ENCODE measurements at places on chromosomes 12 and 14.

DNA sequence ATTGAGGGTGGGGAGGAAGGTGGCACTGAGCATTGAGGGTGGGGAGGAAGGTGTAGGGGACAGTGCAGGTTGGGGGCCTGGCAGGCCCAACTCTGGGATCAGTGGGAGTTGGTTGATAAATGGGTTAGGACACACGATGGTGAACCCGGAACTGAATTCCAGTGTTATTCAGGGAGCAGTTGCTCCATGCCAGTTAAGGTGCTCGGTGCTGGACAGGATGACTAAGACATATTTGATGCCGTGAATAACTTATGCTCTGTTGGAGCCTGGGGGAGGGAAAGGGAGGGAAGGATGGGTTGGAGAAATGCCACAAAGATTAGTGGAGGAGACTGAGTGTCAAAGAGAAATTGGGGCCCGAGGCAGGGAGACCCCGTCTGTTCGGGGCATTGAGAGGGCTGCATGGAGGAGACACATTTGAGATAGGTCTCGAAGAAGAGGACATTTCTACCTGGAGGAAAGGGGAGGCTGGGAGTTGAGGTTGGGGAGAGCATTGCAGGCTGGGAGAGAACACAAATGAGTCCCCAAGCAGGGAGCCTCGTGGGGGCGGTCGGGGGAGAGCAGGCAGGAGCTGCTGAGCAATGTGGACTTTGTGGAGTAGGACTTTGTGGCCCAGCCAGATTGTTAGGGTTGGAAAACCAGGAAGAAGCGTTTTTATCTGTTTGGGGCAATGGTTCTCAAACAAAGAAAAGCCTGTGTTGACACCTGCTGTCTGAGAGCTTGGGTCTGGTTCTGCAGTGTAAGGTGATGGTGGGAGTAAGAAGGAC lies 65.3 kb downstream of the IQSEC3 start:
- DNase-seq, result peak; percentile 13

- DNase-seq, result no peak
Observed at GRCh38 chr12:49733219-49734017, 7.9 kb upstream of the TMBIM6 start.

GRCh38 chr12:45987340-45987727 lies 3.0 kb downstream of the SCAF11 start:
- DNase-seq, result no peak

GRCh38 chr12:15532364-15532977 lies 210.2 kb downstream of the PTPRO start:
- DNase-seq, result peak; percentile 85

- DNase-seq, result no peak
Observed at GRCh38 chr12:89215196-89215595, 137.1 kb downstream of the DUSP6 start.

DNA sequence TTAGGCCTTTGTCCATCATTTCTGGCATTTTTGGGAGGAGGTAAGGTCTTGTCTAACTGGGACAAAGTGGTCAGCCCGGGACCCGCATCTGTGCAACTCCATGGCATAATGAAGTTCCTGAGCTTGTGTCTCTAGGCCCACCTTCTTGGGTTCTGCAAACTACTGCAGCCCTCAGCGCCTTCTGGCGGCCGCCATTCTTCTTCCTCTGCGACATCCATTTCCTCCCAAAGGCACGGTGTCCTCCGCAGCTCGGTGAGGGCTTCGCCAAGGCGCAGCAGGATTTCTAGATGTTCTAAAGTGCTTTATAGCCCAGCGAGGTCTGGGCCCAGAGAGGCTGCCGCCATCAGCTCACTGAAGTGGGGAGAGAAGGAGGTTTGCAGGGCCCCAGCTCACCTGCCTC lies 134.4 kb upstream of the OR4E1 start:
- no peak for DNase-seq

DNA sequence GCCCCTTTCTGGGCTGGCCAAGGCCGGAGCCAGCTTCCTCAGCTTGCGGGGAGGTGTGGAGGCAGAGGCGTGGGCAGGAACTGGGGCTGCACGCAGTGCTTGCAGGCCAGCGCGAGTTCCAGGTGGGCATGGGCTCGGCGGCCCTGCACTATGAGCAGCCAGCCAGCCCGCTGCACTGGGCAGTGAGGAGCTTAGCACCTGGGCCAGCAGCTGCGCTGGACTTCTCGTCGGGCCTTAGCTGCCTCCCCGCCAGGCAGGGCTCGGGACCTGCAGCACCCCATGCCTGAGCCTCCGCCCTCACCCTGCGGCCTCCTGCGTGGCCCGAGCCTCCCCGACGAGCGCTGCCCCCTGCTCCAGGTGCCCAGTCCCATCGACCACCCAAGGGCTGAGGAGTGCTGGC lies 42.0 kb downstream of the TMTC2 start:
- DNase-seq, result no peak

DNA sequence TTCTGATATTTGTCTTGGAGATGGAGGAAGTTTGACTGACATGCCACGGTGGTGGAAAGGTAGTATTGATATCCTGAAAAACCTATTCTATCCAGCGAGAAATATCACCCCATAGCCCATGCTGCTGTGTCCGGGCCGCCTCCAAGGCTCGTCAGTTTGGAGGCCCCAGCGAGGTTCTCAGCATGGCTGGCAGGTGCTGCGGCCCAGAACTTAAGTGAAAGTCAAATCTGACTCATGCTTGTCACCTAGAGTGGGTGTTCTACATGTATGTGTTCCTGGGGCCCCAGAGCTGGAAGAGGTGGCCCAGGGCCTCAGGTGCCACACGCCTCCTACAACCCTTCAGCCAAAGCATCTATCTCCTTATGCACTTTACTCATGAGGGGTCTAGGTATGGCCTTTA lies 92.9 kb downstream of the GCH1 start:
- DNase-seq, result no peak

DNA sequence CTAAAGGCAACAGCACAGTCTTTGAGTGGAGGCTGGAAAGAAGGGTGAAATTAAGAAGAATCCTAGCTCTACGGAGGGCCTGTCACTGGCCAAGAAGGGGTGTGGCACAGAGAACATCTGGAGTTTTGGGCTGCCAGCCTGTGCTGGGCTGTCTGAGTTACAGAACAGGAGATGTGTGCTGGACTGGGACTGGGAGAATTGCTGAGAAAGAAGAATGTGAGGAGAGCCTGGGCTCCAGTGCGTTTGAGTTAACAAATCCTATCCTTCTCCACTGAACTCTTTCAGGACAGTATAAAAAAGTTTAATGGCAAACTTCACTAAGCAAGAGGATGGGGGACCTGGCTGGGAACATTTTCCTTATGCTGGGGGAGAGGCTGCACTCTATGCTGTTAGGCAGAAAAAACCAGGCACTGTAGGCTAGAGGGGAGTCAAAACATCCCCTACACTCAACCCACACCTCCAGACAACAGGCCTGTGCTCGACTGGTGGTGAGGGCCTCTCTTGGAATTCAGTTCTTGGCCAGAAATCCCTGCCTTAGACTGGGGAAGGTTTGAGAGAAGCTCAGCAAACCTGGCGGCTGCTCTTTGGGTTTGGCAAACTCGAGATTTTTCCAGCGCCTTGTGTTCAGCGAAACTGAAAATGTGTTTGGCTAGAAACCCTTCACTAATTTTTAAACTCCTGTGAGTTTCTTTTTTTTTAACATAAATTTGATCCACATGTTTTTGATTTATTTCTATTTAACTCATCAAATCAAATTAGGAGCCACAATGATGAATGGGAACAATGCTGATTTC lies 217.3 kb downstream of the MON2 start:
- DNase-seq, result peak; percentile 52

- peak; percentile 96 for DNase-seq
Observed at GRCh38 chr12:2265461-2266167, 212.8 kb downstream of the CACNA1C start.

- DNase-seq, result no peak
Observed at GRCh38 chr12:105018012-105018411, 31.9 kb downstream of the NOPCHAP1 start.

- DNase-seq, result no peak
Observed at GRCh38 chr14:97851428-97851995, 1054.3 kb downstream of the VRK1 start.

DNA sequence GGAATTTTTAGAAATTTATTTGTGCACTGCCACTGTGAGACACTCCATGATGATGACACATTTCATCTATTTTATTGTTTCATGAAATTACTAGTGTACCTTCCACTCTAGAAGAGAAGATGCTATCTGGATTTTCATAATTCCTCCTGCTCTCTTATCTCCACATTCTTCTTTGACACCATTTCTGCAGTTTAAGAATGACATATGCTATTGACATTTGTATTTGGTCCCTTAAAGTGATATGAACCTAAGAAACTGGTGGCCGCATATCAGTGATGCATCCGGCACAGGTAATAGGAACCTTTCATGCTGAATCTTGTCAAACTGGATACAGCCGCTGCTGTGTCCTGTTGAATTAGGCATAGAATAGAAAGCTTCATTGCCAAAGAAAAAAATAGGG lies 696.3 kb downstream of the TMEM121 start:
- no peak for DNase-seq

GRCh38 chr12:98485792-98486340 lies 29.5 kb upstream of the TMPO start:
- DNase-seq, result no peak

DNA sequence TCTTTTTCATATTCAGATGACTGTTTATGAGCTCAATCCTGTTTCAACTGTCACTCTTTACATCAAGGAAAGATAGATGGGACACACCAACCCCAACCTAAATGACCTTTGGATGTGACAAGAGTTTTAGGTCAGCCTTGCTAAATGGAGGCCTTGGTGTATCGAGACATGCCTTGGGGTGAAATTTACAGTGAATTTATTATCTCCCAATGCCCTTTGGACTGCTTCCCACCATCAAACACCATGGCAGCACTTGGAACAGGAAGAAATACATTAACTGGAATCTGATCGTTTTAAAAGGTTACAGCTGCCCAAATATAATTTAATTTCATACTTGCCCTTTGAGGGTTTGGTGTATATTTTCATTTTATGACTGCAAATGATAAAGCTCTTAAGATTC lies 327.6 kb downstream of the SOX5 start:
- DNase-seq, result no peak

- no peak for DNase-seq
Observed at GRCh38 chr12:66538970-66539369, 139.9 kb downstream of the GRIP1 start.

- DNase-seq, result peak; percentile 6
Observed at GRCh38 chr14:44490966-44491365, 16.1 kb downstream of the FSCB start.

Measured in fibroblast of skin of back (primary cell).